ENCODE measurements at places on chromosomes 3 and 15.

GRCh38 chr15:29672923-29673809, 149.1 kb downstream of the TJP1 start:
- no peak for DNase-seq

GRCh38 chr3:126124148-126124868, 40.4 kb upstream of the SLC41A3 start:
- no peak for DNase-seq

DNA sequence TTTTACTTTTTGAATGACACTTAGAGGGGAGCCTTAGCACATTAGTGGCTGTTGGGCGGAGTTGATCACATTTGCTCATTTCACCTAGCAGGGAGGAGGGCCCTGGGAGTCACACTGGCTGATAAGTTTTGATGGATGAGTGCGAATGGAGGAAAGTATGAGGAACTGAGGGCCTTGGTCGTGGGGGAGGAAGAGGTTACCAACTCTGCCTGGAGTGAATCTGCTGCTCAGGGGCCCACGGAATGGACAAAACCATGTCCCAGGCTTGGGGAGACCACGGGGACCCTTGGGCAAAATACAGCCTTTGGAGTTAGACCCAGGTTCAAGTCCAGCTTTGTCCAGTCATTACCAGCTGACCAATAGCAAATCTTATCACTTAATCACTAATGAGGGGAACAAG, 5.1 kb upstream of the FLNB start:
- DNase-seq, result no peak

GRCh38 chr3:67401921-67402320, 252.5 kb downstream of the SUCLG2 start:
- DNase-seq, result no peak

- DNase-seq, result no peak
Observed at GRCh38 chr3:38163841-38164642, 1.3 kb upstream of the OXSR1 start.

GRCh38 chr3:133413161-133414020, 13.5 kb downstream of the BFSP2 start:
- DNase-seq, result no peak

DNA sequence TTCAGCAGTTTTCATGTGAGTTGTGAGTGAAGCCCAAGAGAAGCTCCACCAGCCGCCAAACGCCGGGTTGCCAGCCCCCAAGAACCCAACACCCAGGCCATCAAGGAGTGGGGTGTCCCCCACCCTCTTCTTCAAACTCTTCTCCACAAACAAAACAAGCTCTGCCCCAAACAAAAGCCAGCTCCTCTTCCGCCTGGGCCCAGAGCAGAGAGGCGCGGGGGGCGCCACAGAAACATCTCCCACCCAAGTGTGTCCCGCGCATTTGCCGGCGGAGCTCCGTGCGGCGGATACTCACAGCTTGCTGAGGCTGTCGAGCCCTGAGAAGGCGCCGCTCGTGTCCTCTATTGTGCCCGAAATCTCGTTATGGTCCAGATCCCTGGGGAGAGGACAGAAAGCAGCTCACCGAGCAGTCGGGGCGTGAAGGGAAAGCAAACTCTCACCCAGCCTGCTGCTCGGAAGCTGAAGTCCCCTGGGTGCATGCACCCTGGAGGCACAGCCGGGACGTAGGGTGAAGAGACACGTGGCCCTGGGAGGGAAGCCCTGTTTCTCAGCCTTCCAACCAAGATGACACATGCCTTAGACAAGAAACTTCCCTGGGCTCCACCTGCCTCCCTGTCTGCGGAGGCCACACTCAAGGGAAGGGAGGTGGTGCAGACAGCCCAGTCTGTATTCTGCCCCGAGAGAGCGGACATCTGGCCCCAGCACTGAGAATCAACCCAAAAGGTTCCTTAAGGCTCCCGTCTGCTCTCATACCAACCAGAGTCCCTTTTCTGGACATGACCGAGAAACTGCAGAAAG, 95.7 kb downstream of the LRIG1 start:
- DNase-seq, result peak; percentile 37

DNA sequence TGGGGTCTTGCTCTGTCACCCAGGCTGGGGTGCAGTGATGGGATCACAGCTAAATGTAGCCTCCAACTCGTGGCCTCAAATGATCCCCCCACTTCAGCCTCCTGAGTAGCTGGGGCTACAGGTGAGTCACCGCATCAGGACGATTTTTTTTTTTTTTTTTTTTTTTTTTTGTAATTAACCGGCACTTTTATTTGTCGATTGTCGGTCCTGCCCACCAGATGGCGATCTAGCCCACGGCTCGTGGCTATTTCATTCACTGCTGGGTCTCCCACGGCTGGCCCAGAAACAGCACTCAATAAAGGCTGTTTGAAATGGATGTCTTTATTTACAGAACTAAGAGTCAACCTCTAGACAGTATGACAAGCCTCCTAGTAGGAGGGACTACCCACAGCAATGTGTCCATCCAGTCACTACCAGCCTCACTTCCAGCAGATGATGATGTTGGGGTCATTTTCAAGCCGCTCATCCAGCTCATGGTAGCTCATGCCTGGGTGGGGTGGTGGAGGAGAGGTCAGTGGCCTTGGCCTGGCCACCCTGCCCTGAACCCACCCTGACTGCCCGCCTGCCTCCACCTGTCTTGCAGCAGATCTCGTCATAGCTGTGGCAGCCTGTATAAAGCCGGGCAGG, 1.8 kb upstream of the ZMYND10 start:
- peak; percentile 31 for DNase-seq

DNA sequence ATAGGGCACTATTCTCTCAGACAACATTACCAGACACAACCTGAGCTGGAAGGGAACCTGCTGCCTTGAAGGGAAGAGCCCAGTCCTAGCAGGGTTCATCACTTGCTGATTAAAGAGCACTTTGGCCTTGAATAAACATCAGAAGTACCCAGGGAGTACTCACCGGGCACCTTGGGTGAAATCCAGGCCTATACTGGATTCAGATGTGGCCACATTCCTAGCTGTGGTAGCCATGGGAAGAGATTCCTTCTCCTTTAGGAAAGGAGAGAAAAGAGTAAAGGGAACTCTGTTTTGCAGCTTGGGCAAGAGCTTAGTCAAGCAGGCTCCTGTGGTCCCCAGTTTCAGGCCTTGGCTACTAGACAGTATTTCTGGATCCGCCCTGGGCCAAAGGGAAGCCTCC, 195.0 kb downstream of the SPATA16 start:
- DNase-seq, result no peak

DNA sequence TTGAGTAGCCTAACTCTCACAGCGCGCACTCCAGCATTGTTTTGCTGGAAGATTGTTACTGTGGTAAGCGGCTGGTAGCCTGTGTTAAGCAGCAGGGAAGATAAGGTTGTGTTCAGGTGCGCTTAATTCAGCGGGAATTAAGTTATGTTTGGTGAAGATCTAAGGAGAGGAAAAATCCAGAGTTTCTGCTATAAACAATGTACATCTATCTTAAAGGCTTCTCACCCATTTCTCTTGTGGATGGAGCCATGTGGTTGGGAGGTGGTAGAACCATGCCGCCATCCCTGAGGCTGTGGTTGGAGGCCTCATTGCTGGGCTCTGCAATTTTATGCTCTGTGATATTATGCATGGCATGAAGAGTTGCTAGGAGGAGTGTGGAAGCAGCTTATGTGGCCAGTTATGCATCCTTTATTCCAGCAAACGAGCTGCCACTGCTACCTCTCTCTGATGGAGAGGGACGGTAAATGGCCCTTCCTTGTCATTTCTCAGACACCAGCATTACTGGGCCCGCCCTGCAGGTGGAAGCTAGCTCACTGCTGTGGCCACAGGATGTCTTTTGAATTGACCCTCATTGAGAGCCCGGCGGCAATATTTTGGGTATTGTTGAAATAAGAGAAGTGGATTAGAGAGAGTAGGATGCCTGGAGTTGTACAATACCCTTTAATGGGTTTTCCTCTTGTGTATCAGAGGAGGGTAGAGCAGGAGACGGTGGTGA, 1.3 kb downstream of the MINAR1 start:
- no peak for DNase-seq

DNA sequence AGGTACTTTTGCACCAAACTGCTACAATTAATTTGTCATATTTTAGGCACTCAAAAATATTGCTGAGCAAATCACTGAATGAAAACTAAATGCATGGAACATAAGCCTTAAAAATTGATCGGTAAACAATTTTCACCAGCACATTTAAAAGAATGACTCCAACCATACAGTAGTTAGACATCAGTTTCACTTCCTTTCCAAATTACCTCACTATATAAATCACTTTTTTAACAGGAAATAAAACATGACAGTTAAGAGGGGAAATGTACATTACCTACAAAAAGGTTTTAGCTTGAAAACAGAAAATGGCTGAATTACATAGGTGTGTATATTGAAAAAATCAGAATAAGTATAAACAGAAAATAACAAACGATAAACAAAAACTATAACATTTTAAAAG, 108.4 kb downstream of the SERPINI1 start:
- DNase-seq, result no peak

DNA sequence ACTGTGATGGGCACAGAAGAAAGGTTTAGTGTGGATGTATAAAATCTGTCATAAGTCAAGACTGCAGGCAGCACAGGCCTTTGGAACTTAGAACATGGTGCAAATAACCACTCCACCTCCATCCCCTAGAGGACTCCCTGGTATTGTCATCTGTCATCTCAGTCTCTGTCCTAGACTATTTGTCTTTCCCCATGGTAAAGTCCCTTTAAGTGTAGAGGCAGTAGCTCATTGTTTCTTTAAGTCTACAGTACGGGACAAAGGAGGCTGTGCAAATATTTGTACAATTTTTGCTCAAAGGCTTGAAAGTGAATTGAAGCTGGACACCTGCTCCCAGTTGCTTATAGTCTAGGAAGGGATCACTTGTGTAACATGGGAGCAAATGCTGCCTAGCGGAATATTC, 3.2 kb upstream of the PXYLP1 start:
- DNase-seq, result no peak

- no peak for DNase-seq
Observed at GRCh38 chr3:133855002-133855370, 40.7 kb downstream of the RAB6B start.

DNA sequence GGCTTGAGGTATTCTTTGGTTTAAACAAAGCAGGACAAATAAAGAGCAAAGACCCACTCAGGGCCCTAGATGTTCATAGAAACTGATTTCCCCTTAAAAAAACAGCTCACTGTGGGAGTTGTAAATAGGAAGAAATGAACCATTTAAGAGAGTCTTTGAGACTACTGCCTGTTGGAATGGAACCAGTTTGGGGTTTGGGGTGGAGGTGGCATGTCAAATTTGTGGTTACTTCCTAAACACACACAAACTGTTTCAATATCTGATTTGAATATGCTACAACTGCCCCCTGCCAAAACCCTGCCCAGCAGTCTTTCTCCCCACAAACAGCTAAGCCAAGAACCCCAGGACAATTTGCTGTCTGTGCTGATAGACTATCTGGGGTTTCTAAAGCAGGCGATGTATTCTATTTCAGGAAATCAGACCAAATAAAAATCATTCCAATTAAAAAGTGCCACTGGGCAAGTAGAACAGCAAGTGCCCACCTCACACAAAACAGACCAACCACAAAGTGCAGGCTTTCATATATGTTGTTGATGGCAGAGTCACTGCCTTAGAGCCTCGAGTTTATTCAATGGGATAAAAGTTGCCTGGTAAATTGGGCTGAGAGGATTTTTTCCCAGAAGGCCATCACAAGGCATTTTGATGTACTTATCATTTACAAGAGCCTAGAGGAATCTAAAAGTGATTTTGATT, 293.9 kb upstream of the PROK2 start:
- no peak for DNase-seq

DNA sequence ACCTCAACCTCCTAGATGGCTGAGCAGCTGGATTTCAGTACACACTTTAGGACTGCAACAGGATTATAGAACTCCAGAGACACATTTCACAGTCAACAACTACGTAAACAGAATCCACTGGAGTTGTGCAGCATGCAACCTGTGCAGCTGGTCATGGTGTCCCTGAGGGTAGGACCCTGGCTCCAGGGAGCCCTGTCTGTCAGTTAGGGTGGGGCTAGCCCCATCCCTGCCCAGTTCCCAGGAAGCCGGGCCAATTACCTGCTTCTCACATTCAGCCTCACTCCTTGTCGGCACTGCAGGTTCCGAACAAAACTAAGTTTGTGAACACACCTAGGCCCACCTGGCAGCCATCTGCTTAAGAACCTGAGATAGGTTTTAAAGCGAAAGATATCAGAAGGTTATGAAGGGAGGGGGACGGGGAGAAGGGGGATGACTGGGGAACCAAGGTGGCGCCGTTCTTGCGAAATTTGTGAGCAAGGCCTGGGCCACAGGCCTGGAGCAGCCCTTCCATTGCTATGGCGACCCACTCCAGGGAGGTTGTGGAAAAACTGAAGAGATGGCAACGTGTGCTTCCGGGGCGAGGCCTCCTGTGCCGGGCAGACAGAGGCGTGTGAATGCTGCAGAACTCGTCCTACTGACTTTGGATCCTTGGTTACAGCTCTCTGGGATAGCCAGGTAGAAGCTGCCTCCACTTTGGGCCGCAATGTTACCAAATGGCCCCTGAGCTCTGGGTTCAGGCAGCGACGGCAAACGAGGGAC, 25.3 kb downstream of the ACSBG1 start:
- DNase-seq, result no peak

DNA sequence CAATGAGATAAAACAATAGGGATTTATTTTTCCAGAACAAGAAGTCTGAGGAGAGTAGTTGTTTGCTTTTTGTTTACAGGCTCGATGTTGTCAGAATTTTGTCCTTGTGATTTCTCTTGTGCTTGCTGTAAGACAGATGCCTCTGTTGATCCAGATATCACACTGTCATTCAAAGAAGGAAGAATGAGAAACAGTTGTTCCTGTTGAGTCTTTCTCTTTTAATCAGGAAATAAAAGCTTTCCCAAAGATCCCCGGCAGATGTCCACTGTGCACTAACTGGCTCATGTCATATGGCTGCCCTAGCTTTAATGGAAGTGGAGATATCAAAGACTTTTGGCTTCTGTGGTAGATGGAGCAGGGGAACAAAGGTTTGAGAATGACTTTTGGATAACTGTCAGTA, 6.8 kb downstream of the SERPINI1 start:
- DNase-seq, result no peak

Measured in astrocyte (in vitro differentiated cells and primary cell).